Right renal cortex interstitium (tissue), 3 donors: ENCODE measurements at places on chromosomes 5 and 9.

DNA sequence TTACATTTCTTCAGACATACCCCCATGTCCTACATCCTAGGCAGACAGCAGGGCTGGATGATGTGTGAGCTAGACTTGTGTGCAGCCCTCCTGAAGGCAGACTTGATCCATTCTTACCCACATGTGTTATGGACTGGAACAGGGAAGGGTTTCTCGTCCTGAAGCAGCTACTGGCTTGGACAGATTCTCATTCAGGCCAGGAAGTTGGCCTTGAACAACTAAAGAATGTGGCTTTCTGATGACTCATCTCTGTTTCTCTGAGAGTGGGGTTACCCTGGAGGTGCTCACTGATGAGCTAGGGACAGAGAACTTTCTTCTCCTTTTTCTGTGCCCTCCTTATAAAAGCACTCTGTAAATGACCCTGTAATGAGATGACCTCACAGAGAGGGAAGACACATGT lies 246.5 kb downstream of the PCSK5 start:
- no peak for DNase-seq

DNA sequence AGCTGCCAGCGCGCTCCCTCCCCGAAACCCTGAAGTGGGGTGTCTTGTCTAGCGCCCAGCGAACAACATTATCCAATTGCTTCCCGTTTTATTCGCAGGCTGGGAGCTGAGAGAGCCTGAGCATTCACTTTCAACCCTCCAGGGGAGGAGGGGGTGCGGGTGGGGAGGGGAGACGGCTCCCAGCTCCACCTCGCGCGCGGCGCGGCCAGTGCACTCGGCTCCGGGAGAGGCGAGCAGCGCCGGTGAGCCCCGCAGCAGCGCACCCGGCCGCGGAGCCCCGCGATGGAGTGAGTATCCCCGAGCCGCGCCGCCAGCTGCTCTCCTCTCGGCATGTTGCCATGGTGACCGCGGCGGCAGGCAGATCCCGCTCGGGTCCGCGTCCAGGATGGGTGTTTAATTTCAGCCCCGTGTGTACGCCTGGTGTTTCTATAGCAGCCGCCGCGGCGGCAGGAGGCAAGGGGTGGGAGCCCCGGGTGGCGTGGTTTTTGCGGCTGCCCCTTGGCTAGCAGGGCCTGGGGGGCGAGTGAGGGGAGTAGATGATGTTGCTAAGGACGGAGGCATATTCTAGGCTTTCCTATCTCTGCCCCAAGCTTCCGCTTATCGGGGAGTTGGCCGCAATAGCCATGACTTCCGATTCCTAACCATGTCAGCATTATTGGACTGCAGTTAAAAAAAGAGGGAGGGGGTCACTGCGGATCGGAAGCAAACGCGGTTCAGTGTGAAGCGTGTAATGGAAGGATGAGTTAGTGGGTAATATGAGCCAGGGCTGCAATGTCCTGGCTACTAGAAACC lies 139.2 kb upstream of the PALM2AKAP2 start:
- peak; percentile 40 for DNase-seq

GRCh38 chr5:125710745-125711144 lies 712.5 kb upstream of the GRAMD2B start:
- no peak for DNase-seq

DNA sequence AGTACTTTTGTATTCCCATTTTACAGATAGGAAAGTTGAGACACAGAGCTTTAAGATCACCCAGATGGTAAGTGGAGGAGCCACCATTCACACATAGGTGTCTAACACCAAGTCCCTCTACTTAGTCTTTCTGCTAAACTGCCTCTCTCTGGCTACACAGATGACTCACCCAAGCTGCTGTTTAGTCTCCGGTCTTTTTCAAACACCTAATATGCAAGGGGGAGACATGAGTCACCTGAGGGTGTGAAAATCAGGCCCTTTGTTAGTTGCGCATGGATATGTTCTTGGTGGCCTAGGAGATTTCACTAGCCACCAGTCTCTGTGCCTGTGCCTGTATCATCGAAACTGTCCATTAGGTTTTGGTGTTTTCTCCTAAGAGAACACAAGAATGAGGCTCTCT lies 117.8 kb downstream of the MAST4 start:
- no peak for DNase-seq

DNA sequence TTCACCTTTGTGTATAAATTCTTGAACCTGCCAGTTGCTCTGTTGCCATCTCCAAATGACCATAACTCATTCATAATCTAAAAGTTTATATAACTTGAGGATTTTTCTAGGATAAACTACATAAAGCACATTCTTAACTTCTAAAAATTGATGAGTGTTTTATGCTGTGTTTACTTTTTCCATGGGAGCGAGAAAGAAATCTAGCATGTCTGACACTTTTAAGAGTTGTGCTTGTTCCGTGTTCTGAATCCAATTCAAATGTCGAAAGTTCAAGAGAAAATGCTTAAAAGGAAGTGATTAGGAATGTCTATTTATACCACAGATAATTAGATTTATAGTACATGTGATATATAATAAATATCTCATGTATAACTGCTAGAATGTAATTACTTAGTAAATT lies 154.4 kb downstream of the DEPDC1B start:
- DNase-seq: no peak

DNA sequence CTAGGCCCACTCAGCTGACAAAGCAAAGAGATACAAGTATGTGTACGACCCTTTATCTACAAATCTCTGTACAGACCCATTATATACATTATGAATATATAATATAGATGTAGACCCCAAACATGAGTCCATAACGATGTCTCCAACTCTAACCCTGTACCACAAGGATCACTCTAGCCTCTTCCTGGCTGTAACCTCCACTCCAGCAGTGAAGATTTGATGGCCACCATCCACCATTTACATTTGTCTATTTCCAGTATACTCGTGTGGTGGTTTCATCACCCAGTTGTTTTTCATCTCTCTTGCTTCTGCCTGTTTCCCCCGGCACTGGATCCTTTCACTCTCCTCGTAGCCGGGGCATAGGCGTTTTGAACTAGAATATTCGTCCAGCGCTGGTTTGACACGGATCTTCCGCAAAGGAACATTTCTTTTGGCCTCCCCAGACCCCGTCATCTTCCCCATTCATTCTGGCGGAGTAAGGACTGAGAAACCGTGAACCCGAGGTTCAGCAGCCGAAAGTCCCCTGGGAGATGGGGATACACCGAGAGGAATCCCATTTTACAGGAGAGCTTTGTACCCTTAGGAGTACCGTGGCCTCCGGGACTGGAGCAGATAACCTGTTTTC lies 828 bp upstream of the TRIO start:
- no peak for DNase-seq
